Cardiac muscle cell (in vitro differentiated cells and primary cell): ENCODE measurements at places on chromosomes 1 and 21. TPM values are rescaled to one million over a fixed set of nuclear protein-coding genes. Genes with fewer than 3 reads are reported as not detected.

GRCh38 chr1:230330157-230330556, 96.0 kb downstream of the PGBD5 start:
- no peak overlapping the region for H3K27ac ChIP-seq
- DNase-seq = no peak

DNA sequence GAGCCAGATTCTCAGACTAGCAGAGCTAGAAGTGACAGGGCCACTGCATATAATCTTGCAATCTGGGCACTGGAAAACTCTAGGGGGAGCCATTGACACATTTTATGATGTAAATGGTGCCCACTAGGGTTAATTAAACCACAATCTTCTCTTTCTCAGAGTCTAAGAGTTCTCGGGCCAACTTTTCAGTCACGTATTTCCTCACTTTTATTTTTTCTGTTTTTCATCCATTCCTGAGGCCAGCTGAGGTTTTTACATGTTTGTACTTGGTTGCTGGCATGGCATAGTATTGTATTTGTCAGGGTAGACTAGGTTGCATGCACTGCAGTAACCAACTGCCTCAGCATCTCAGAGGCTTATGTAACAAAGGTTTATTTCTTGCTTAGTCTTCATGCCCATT, 138.2 kb downstream of the ZNF326 start:
- H3K4me3 ChIP-seq = no peak overlapping the region
- H3K36me3 ChIP-seq = no peaks in the 10 kb centered on the region
- no peaks in the 10 kb centered on the region for H3K27me3 ChIP-seq
- H3K4me1 ChIP-seq = no peaks in the 10 kb centered on the region
- DNase-seq = peak; percentile 61

DNA sequence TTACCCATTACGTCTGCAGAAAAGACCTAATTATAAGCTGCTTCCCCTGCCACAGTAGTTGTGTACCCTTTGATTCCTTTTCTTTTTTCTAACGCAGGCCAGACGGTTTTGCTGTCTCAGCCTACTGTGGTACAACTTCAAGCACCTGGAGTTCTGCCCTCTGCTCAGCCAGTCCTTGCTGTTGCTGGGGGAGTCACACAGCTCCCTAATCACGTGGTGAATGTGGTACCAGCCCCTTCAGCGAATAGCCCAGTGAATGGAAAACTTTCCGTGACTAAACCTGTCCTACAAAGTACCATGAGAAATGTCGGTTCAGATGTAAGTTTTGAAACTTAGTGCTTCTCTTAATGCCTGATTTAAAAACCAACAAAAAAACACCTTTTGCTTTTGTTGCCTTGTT, 35.8 kb downstream of the ATF6 start:
- no peaks in the 10 kb centered on the region for H3K27me3 ChIP-seq
- DNase-seq = no peak
- H3K27ac ChIP-seq = no peak overlapping the region
- no peak overlapping the region for H3K4me3 ChIP-seq

GRCh38 chr1:160032165-160032820, 503 bp upstream of the PIGM start:
- no peaks in the 10 kb centered on the region for H3K36me3 ChIP-seq
- H3K27ac ChIP-seq = peak overlapping the region; percentile 68
- H3K4me3 ChIP-seq = peak overlapping the region; percentile 84
- DNase-seq = no peak
- peaks cover 11% of the 10 kb centered on the region for H3K4me1 ChIP-seq

- no peaks in the 10 kb centered on the region for H3K4me1 ChIP-seq
- no peaks in the 10 kb centered on the region for H3K27me3 ChIP-seq
- H3K36me3 ChIP-seq = no peaks in the 10 kb centered on the region
- H3K4me3 ChIP-seq = no peak overlapping the region
- no peak overlapping the region for H3K27ac ChIP-seq
Observed at GRCh38 chr1:238438311-238439270, 547.9 kb upstream of the ZP4 start.

- peaks cover 100% of the 10 kb centered on the region for H3K27me3 ChIP-seq
Observed at GRCh38 chr1:156429313-156430060, 60.5 kb downstream of the RHBG start.

The PTPRU gene
- 64.8 and 89.7 TPM in 2 replicates for total RNA-seq

The OR2G3 gene
- total RNA-seq = not detected in 2 replicates

The TIAM1 gene
- 8.3 and 9.2 TPM in 2 replicates for total RNA-seq
